ENCODE measurements at places on chromosomes 13 and 19.

DNA sequence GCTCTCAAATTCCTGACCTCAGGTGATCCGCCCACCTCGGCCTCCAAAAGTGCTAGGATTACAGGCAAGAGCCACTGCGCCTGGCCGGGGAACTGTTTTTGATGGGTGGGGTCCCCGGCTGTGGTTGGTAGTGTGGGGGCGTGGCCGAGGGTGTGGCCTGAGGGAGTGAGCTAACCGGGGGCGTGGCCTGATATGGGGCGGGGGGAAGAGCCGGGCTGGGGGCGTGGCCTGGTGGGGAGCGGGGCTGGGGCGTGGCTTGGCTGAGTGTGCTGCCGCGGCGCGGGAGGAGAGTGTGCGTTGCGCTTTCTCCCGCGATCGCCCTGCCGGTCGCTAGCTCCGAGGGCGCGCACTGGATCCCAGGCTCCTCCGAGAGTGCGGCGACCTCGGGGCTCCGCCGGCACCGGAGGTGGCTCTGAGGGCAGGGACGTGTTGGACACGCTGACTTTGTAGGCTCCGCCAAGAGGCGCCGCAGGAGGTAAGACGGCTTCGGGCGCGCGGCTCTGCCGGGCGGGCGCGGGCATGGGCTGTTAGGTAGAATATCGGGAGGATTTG, at the start of gene SPATA13:
Gene SPATA13 (plus strand): TSS at position 263 of the 552 bp plus-strand sequence. CDS start 62,210 bp downstream, outside the sequence.
- peak; percentile 85 for DNase-seq

DNA sequence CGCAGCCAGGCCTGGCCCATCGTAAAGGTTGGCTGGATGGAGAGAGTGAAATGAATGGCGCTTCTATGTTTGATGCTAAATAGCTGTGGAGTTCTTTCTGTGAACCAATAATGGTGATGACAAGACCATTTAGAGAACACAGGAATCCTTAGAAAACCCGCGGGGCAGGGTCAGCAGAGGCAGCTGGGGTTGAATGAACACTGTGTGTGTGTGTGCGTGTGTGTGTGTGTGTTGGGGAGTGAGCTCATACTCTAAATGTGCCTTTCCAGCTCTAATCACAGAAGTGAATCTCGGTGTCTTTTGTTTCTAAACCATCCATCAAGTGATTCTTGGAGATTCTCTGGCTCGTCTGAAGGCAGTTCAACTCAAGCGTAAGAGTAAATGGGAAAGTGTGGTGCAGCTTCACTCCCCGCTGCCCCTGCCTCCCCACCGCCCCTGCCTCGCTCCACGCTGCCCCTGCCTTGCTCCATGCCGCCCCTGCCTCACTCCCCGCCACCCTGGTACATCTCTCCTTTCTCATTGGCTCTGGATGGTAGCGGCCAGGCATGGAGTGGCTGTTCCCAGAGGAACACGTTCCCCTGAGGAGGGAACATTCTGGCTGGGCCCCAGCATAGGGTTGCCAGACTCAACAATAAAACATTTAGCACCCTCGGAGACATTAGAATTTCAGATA, 21.2 kb downstream of the TMPRSS9 start:
- no peak for DNase-seq

DNA sequence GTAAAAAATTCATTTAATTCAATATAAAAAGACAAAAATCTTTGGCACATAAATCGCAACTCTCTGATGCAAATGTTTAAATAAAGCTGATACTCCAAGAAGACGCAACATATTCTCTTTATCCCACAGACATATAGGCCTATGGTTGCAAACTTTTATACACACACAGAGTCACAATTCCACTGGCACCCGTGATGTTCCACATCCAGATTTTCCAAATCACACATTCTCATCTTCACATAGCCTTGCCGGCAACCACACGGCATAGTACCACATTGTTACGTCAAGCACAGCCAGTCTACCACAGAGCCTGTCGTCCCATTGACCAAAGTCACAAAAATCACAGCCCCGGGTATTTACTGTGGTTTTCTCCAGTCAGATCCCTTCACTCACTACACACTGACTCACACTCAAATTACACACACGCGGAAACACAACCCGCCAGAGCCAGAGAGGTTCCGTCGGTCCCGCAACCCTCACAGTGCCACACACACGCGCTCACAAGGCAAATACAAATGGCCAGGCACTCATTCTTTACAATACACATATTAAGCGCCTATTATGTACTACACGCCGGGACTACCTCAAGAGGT, 546 bp upstream of the ZNF546 start:
- DNase-seq: no peak

DNA sequence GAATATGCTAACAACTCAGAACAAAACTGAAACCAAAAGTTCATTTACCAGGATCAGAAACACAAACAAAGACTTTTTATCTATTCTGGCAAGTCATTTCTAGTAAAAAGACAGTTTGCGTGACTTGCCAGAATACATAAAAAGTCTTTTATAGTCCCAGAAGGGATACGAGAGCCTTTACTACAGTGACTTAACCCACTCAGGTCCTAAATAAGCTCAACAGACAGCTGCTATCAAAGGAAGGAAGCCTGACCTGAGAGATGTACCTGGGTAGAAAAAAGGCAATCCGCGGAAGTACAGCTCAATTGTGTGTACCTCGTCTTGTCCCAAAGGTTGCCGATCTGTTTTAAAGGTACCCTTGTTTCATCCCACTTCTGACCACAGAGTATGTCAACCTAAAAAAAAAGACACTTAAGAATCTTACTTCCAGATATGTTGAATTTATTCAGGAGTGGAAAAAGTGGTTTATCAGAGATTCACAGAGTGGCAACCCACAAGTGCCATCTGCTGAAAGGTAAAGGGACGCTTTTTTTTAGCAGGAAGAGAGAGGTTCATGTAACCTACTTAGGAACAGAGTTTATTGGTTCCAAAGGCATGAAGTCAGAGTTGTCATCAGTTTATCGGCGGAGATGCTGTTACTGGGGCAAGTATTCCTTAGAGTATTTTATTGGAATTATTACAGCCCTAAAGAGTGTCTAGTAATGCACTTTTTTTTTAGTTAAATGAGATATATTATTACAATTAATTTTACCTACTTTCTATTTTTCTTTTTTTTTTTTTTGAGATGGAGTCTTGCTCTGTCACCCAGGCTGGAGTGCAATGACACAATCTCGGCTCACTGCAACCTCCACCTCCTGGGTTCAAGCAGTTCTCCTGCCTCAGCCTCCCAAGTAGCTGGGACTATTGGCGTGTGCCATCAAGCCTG, 69.7 kb upstream of the C1QTNF9B start:
- DNase-seq: no peak

- no peak for DNase-seq
Observed at GRCh38 chr19:31519908-31520307, 170.7 kb upstream of the TSHZ3 start.

GRCh38 chr19:13909430-13909829, 3.4 kb downstream of the CC2D1A start:
- DNase-seq: no peak

DNA sequence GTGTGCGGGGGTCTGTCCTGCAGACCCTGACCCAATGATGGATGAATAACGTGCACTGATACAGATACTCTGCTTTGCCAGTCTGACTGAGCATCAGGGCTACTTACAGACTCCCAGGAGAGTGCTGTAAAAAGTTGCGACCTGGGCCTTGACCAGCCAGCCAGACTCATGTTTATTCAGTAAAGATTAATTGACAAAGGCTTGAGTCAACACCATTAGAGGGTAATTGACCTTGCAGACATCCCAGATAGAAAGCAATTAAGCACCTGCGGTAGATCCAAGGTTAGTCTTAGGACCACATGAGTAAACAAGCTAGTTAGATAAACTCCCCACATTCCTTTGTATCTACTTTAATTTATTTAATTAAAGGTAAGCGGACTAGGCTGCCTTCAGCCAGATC, 10.4 kb downstream of the NUDT19 start:
- no peak for DNase-seq

GRCh38 chr19:2534423-2535013, 58.6 kb downstream of the GADD45B start:
- DNase-seq: no peak

DNA sequence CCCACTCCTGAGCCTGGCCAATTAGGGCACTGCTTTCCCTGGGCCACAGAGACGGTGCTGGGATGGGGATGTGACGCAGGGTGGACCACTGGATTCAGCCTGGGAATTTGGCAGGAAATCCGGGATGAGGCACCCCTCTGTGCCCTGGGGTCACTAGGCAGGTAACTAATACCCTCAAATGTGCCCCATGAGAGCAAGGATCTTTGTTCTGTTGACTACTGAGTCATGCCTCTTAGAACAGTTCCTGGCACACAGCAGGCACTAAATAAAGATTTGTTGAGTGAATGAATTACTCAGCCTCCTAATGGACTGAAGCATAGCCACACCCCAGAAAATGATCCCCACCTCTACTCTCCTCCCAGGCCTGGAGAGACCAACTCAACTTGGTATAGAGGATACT, 15.9 kb downstream of the OPA3 start:
- no peak for DNase-seq

- DNase-seq: no peak
Observed at GRCh38 chr13:105925496-105925895, 610.0 kb downstream of the EFNB2 start.

- DNase-seq: no peak
Observed at GRCh38 chr19:52584736-52585440, 14.8 kb downstream of the ZNF701 start.

DNA sequence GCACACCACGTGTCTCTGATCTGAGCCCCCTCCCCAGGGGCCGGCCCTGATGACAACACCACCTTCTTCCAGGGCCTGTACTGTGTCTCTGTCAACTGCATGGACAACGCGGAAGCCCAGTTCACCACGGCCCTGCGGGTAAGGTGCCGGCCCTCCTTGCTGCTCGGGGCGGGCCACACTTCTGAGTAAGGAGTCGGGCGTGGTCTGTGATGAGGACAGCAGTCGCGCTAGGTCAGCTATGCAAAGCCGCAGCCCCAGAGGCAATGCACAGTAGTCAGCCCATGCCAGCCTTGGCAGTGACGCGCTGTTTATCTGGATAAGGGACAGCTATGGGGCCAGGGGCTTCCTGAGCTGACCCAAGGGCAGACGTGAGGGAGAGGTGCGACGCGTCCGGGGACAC, 24.6 kb downstream of the MAU2 start:
- DNase-seq: no peak

GRCh38 chr19:36686365-36687213, 823 bp upstream of the ZNF567 start:
- no peak for DNase-seq

DNA sequence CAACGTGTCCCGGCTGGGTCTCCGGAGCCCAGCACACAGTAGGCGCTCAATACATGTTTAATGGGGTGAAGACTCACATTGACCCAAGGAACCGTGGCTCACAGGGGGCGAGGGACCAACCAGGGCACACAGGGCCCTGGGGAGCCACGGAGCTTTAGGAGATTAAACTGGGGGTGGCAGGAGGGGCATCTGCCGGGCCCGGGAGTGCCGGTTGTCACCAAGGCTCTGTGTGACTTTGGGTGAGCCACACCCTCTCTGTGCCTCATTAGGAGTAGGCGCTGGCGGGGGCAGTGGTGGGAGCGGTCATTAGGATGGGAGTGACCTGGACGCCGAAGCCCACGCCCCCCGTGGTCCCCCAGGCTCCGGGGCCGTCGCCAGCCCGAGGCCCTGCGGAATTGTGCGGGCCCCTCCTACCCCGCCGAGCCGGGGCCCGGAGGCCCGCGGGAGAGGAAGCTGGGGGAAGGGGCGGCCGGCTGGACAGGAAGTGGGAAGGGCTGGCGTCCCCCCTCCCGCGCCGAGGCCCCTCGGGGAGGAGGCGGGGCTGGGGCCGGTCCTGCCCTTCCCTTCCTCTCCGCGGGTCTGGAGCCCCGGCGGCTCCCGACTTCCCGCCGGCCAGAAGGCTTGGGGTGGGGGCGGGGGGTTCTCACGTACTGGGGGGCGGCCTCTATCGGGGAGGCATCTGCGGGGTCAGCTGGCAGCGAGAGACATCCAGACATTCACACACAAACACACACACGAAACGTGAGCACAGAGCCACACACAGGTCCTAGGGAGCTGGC, 1.8 kb upstream of the SSBP4 start:
- DNase-seq: no peak

- DNase-seq: no peak
Observed at GRCh38 chr19:29113838-29114237, 99.1 kb downstream of the UQCRFS1 start.

DNA sequence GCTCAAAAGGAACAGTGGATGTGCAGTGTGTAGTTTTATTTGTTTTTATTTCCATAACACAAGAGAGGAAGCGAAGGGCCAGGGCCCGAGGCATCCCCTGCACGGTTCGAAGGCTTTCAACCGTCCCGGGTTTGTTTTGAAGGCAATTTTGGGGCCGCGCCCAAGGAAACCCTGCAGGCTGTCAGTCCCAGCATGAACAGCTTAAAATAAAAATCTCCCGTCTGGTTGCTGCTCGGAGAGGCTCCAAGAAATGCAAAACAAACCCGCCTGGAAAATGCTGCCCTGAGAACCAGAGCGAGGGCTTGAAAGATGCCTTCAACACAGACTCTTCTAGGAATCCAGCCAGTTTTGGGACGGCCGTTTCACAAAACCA, 16.0 kb downstream of the LSM4 start:
- no peak for DNase-seq

GRCh38 chr13:51639171-51639570, 54.9 kb downstream of the WDFY2 start:
- no peak for DNase-seq

- no peak for DNase-seq
Observed at GRCh38 chr19:7916955-7917266, 2.3 kb downstream of the TGFBR3L start.

DNA sequence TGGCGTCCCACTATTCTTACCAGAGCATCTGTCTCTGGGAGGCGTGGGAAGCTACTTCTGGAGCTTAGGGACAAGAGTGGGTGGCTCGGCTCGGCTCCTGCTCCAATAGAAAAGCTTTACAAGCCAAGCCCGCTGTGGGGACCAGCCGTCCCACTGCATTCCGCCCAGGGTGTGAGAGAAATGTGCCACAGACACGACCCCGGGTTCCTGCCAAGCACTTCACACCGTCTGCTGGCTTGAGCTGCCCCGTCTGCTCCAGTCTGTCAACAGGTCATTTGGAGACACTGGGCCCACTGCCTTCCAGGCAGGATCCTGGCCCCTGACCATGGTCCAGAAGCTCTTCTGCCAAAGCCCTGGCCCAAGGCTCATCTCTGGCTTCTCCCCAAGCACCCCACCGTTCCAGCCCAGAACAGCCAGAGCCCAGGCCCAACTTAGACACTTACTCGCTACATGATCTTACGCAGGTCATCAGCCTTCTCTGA, 6.5 kb upstream of the FKRP start:
- no peak for DNase-seq
